ENCODE measurements at places on chromosomes 5 and 9. TPM values are rescaled to one million over a fixed set of nuclear protein-coding genes. Genes with fewer than 3 reads are reported as not detected.

Gene SSNA1
- 146 TPM for total RNA-seq

Gene TTC16
- not detected for total RNA-seq

Gene PCA3
- not detected for total RNA-seq

Gene ST8SIA4
- total RNA-seq = 0.74 TPM

Gene PNPLA7
- 0.63 TPM for total RNA-seq

All from A549 treated with DMSO at 1 μM for 4 hours (cell line).